NT2/D1 (cell line): ENCODE measurements at places on chromosomes 3 and 15.

DNA sequence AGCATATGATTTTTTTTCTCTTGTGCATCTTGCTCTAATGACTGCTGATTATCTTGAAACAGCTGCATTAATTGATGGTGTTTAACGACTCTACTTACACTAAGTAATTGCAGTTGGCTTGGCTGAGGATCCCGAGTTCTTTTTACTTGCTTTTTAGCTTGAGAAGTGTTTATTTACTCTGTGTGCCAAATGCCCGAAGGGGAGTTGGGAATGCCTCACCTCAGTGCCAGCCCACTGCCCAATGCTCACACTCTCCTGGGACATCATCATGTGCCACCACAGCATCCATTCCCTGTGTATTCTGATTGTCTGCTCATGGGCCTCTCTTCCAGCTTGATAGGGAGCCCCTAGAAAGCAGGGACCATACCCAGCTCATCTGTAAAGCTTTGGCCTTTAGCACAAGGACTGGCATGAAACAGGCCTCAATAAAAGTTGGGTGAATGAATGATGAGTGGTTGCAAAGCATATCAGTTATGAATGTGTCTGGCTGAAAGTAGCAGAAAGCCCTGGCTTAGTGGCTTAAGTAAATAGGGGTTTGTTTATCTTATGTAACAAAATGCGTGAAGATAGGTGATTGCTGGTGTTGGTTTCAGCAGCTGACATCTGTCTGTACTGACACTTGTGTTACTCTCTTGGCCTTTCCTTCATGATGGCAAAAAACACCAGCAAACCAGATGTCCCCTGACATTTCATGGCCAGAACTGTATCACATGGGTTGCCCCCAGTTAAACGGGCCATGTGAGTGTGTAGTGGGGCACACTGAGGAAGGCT lies 8.1 kb downstream of the PXYLP1 start:
- DNase-seq: no peak

GRCh38 chr3:194967151-194968117 lies 281.8 kb downstream of the FAM43A start:
- no peak for DNase-seq

- DNase-seq: no peak
Measured at GRCh38 chr3:69248436-69248835, 126.0 kb upstream of the LMOD3 start.

DNA sequence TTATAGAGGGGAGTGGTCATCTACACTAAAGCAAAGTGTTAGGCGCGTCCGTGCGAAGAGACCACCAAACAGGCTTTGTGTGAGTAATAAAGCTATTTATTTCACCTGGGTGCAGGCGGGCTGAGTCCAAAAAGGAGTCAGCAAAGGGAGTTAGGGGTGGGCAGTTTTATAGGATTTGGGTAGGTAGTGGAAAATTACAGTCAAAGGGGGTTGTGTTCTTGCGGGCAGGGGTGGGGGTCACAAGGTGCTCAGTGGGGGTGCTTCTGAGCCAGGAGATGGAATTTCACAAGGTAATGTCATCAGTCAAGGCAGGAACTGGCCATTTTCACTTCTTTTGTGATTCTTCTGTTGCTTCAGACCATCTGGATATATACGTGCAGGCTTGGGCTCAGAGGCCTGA lies 47.1 kb downstream of the OIP5 start:
- DNase-seq: no peak

GRCh38 chr3:123788710-123789109 lies 95.4 kb downstream of the MYLK start:
- no peak for DNase-seq

DNA sequence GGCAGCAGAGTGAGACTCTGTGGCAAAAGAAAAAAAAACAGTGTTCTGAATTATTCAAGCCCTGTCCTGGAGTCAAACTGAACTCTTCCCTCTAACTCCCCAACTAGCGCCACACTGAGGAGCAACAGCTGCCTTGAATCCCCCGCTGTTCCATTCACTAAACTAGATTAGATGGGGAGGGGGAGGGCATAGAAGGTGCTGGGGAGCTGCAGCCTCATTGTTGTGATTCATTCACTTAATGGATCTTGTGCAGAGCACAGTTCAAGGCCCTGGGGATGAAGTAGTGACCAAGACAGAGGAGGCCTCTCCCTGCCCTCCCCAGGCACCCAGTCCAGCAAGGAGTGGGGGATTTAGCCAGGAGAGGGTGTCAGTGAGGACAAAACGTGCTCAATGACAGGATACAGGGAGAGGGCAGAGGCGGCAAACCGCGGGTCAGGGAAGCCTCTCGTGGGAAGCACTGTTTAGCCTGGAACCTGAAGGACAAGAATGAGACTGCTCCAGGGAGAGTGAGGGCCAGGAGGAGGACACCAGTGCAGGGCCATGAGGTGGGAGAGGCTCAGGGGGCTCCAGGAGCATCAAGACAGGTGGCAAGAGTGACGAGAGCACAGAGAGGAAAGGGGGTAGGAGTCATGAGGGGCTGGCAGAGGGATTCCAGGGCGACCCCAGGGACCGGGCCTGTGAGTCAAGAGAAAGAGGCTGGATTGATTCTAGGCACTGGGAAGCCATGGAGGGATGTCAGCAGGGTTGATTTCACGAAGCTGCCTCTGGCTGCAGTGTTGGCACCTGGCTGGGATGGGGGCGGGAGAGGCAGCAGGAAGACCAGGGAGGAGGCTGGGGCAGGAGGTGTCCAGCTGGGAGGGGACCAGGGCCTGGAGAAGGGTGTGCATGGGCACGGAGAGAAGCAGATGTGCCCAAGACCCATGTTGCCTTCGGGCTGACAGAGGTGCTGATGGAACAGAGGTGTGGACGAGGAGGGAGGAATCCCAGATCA lies 31.4 kb downstream of the ALS2CL start:
- no peak for DNase-seq

DNA sequence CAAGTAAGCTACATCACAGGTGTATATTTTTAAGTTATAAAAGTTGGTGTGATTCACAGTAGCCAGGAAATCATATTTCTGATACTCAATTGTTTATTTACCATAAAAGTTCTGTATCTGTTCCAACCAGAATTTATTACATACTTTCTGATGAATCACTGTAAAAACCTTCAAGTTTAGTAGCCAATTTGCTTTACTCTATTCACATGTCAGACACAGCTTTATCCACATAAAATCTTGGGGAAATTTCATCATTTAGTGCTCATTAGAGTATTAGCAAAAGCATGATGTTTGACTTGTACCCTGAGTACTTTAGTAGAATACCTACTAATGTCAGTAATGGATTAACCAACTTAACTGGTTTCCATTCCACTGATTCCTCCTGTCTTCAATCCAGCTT lies 249.8 kb downstream of the POLQ start:
- no peak for DNase-seq

- no peak for DNase-seq
Measured at GRCh38 chr3:16357186-16358121, 92.4 kb downstream of the OXNAD1 start.

DNA sequence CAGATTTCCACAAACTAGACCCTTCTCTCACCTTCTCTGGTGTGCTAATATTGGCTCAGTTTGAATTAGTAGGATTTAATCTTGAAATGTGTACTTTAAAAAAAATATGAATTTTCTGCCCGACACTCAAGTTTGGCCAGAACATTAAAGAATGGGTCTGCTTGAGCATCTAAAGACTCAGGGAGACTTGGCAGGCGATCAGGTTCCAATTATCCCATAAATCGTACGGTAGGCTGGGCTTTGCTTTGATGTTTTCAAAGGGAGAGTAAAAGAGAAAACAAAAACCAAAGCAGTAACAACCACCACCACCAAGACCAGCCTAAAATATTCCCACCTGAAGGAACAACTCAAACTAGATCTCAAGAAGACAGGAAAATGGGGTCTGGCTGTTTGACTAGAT lies 230.8 kb downstream of the EBLN2 start:
- no peak for DNase-seq

DNA sequence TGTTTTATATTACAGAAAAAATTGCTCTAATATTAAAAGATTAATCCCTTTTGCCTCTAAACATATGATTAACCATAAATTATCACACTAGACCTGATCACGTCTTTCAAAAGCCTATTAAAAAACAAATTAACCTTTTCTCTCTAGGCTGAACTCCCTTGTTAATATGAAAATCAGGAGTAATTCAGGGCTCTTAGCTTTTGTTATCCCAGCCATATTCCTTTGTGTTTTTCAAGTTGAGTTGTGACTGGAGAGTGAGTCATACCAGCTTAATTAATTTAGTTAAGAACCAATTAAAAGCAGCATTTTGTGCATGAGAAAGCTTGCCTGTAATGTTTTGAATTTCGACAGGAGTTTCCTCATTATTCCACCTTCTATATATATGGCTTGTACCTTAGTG lies 385.8 kb downstream of the VGLL3 start:
- no peak for DNase-seq

DNA sequence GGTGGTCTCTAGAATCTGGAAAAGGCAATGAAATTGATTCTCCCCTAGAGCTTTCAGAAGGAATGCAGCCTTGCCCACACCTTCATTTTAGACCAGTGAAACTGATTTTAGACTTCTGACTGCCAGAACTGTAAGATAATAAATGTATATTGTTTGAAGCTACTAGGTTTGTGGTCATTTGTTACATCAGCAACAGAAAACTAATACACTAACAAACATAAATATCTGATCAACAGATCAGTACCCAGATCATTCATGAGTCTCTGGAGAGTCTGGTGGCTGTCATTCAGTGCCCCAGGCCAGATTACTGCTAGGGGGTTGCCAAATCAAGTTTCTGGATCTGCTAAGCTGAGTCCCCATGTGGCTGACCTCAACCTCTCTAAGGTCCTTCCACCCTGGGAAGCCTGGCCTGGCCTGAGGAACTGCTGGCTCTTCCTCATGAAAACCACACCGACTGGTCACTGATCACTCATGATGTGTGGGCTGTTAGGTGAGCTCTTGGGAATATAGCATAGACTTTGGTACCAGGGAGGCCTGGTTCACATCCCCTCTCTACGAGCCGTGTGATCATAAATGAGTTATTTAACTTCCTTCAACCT lies 11.1 kb upstream of the LACTB start:
- no peak for DNase-seq

DNA sequence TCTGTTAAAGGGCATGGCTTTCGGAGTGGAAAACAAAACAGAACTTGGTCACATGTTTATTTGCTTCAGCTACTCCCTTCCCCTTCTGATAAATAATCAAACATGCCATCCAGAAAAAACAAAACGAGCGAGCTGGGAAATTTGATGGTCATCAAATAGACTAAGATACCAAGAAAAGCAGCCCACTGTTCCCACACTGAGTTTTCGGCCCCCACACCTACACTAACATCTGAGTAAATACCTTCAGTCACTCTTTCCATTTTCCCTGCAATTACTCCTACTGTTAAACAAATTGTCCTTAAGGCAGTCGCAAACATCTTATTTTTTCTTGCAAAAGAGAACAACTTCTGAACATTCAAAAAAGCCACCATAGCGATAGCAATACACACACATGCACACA lies 454.6 kb downstream of the FOXP1 start:
- DNase-seq: no peak

GRCh38 chr3:128585189-128585588 lies 65.4 kb downstream of the RPN1 start:
- no peak for DNase-seq

GRCh38 chr3:141605883-141606282 lies 119.1 kb downstream of the RASA2 start:
- DNase-seq: no peak
